T-helper 17 cell (primary cell): ENCODE measurements at places on chromosomes 3 and 15. TPM values are rescaled to one million over a fixed set of nuclear protein-coding genes. Genes with fewer than 3 reads are reported as not detected.

The PATL2 gene
- total RNA-seq, result 24.8 TPM

The HCLS1 gene
- total RNA-seq, result 292 TPM

The RASGRP1 gene
- 121 TPM for total RNA-seq

The CYP1A2 gene
- not detected for total RNA-seq

The PGBD4 gene
- 2.8 TPM for total RNA-seq

The TGM4 gene
- total RNA-seq, result not detected

The GPR62 gene
- not detected for total RNA-seq

The TMEM207 gene
- total RNA-seq, result not detected

The C3orf49 gene
- total RNA-seq, result not detected

The LEO1 gene
- total RNA-seq, result 9.4 TPM

The PLCH1 gene
- 0.83 TPM for total RNA-seq

The EXD1 gene
- not detected for total RNA-seq

The CLDN18 gene
- not detected for total RNA-seq

The ACKR4 gene
- not detected for total RNA-seq

The CCR4 gene
- 149 TPM for total RNA-seq

The ST8SIA2 gene
- not detected for total RNA-seq

The CTXN2 gene
- not detected for total RNA-seq

The IMPG2 gene
- 0.47 TPM for total RNA-seq
